ENCODE measurements at places on chromosomes 16 and 17.

DNA sequence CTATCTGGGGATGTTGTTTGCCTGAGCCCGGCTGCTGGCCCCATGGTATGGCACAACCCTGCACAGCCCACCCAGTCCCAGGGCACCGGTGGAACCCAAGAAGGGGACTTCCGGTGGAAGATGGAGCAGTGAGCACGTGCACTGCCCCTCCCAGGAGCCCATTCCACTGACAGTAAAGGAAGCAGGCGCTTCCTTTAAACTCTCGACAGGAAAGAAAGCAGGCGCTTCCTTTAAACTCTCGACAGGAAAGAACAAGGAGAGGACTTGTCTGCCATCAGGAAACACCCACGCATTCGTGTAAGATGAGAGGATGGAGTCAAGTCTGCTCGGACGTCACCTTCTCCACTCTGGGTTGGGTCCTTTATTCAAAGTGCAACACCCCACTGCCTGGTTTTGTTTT, 53.7 kb downstream of the IL21R start:
- DNase-seq, result no peak

- DNase-seq, result no peak
These were observed 17.2 kb downstream of the UBE2Z start for GRCh38 chr17:48925251-48925990.

DNA sequence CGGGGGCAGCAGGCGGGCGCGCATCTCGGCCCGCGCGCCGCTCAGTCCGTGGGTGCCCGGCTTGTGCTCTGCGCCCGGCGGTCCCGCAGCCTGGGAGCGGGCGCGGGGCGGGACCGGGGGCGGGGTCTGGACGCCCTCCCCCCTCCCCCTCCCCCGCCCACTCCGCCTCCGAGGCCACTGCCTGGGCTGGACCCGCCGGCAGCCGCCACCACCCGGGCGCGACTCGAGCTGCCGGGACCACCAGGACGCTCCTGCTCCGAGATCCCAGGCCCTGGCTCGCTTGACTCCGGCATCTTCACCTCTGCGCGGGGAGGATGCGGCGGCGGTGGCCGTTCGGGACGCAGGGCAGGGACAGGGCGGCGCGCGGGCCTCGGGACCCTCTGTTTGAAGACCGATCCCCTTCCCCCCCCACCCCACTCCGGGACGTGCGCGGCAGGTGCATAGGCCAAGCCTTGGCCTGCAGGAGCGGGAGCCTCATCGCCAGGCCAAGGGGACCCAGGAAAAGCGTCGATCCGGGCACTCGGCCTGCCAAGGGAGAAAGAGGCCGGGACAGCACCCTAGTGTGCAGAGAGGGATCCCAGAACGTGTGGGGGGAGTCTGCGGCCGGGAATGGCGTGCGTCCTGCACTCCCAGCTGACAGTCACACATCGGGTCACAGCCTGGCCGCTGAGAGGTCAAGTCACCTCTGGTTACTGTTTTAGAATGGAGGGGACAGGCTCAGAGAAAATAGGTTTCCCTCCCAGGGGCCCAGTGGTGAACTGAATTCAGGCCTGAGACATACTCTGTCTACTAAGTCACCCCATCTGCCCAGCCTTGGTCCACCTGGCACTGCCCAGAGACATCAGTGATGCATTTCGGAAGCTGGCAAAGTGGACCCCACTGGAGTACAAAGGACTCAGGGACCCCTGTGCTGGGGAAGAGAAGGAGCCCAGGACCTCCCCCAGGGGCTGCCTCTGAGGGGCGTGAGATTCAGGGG, at the start of gene HS3ST6:
TSS of gene HS3ST6 (minus strand) at position 65 of the 976 bp plus-strand sequence. CDS start 92 bp downstream, outside the sequence.
- DNase-seq, result no peak

DNA sequence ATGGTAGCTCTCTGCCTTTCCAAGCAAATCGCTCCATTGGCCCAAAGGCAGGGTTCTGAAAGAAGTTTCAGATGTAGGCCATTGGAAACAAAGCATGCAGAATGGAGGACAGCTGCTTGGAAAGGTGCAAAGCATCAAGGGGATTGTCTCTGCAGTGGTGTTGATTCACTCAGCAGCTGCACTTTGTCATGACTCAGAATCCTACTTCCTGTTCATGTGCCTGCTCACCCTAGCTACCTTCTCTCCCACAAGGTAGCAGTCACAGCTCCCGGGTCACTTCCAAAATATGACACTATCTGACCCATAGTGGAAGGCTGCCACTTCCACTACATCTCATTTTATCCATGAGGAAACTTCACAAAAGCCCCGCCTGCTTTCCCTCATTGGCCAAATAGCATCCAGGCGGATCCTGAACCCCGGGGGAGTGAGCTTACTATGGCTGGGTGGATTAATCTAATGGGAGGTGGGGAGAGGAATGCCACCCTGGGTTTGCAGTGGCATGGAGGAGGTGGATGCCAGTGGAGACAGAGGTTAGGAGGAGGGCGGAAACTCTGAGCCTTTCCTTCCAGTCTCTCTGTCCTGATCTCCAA, 74.7 kb upstream of the NKD1 start:
- DNase-seq, result no peak

GRCh38 chr17:17021194-17021863, 20.9 kb upstream of the MPRIP start:
- no peak for DNase-seq

- no peak for DNase-seq
These were observed 31.1 kb downstream of the SPECC1 start for GRCh38 chr17:20040216-20040615.

GRCh38 chr17:81991684-81992305, 14.4 kb downstream of the ASPSCR1 start:
- DNase-seq, result no peak
